SK-N-MC (cell line): ENCODE measurements at places on chromosomes 6 and 20.

DNA sequence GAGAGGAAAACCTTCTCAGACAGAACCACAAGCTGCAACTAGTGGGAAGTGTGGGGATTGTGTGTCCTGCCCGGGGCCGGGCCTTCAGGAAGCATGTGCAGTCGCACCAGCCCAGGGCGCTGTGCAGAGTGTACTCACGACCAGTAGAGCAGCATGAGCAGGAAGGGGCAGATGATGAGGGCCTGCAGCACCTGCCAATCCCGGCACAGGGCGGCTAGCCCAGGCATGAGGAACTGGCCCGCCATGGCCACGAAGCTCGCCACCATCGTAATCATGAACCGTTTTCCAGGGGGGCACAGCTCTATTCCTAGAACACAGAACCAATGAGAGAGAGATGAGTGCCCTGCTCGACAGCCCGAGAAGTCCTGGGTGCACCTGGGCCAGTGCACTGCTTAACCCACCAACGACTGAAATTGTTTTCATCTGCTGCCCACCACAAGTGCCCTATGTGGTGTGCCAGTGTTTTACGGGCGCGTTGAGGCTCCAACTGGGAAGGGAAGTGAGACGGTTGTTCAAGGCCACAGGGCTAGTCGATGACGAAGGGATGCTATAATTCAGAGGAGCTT is 65.0 kb downstream of the PSMG4 start:
- no peak for DNase-seq

GRCh38 chr20:47865451-47865850 is 80.2 kb upstream of the SULF2 start:
- DNase-seq: no peak

- no peak for DNase-seq
These were observed 27.7 kb downstream of the MDGA1 start for GRCh38 chr6:37669887-37670437.

DNA sequence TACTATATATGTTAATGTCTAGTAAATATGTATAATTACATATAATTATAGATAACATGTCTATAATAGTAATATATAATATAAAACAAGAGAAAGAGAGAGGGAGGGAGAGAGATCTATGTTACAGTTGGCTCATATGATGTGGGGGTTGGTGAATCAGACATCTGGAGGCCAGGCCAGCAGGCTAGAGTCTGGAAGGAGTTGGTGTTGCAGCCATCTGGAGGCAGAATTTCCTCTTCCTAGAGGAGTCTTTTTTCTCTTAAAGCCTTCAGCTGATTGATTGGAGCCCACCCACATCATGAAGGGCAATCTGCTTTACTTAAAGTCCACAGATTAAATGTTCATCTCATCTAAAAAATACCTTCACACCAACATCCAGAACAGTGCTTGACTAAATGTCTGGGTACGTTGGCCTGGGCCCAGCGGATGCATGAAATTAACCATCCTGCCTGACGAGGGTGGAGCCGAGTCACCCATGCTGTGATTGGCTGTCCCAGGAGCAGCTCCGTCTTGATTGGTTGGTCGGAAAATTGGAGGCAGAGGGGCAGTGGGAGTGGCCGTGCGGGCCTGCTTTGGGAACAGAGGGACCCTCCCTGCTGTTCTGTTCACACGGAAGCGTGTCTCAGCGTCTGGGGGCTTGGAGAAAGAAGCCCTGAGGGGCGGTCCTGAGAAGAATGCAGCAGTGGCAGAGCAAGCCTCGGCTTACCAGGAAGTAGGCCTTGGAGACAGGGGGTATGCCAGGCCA is 392.4 kb downstream of the QKI start:
- no peak for DNase-seq

- DNase-seq: no peak
These were observed 58.0 kb downstream of the ERMARD start for GRCh38 chr6:169809386-169809785.

GRCh38 chr20:3646651-3647050 is 16.5 kb downstream of the GFRA4 start:
- DNase-seq: no peak

- DNase-seq: no peak
These were observed 822 bp downstream of the RAB22A start for GRCh38 chr20:58310291-58310782.

GRCh38 chr20:63508072-63508768 is 9.3 kb upstream of the EEF1A2 start:
- no peak for DNase-seq

GRCh38 chr6:167576828-167577503 is 249.7 kb upstream of the AFDN start:
- no peak for DNase-seq

GRCh38 chr6:99349171-99350141 is at the start of gene FAXC:
Gene FAXC (minus strand): TSS chr6:99349674. CDS start chr6:99349372, 302 bp downstream.
- no peak for DNase-seq

DNA sequence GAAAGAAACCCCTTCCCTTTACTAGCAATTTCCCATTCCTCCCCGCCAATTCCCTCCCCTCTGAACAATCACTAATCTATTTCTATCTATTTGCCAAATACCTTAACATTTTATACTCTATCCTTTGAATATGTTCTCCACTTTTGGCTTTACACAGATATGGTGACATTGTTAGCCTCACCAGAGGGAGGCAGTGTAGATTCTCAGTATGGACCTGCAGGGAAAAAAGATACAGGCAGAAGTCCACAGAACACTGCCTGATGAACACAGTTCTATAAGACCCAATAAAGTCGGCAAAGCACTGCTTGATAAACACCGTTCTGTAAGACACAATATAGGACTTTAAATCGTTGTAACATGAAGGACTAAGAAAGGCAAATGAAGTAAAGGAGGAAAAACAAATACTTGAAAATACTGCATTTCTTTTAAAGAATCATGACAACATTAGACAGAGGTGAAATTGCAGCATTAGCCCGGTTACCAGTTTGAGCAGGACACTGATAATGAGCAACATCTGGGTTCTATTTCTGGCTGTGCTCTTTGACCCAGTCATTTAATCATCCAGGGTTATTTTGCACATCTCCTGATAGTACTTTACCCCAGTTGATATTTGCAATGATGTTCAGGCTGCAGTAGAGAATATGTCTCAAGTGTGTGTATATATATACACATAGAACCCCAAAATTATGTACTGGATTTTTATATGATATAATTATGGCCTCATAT is 296.8 kb downstream of the UTRN start:
- no peak for DNase-seq

DNA sequence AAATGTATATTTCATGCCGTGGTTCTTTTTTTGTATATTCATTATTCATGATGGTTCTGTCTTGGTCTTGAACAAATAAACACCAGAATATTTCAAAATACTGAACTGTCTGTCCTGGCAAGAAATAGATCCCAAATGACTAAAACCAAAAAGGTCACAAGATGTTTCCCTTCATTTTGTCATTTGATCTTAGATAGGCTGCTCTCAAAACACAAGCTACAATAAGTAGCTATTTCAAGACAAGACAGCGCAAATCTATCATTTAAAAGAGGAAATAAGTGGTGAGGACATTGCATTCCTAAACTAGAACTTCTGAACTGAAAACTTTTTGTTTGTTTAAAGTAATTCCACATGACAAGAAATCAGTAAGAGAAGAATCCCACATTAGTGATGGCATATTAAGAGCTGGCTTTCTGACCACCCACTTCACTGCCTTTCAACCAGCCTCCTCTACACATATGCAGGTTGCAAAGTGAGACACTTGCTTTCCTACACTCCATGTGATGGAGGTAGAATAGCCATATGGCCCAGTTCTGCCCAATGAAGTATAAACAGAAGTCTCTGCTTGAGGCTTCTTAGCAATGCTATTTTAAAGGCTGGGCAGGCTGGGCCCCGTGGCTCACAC is 54.4 kb upstream of the CCDC28A start:
- no peak for DNase-seq

GRCh38 chr6:139429580-139430145 is 55.2 kb upstream of the CITED2 start:
- DNase-seq: no peak

GRCh38 chr20:45935416-45936046 is 1.0 kb downstream of the PCIF1 start:
- DNase-seq: no peak

DNA sequence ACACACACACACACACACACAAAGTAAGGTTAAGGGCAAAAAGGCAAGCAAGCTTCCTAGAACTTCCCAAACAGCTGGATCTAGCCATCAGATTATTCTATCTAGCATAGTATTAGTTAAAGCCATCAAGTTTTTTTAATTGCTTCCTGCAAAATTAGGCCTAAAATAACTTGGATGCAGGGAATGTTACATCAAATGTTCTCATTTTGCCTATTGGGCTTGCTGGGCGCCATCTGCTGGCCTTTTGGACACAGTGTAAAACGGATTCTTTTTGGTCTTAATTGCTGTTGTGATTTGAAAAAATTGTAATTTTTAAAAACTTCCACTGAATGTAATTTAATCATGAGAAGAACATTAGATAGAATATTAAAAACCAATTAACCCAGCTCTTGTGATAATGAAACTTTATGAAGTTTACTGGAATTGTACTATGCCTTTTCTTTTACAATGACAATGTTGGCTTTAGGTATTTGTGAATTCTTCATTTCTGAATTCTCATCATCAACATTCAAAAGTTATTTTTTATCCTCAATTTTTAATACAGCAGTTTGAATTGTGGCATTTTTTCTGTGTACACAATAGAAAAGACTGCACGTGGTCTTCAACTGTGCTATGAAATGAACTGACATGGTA is 6.8 kb downstream of the MKKS start:
- DNase-seq: no peak

GRCh38 chr6:29964518-29964886 is 22.2 kb downstream of the HLA-A start:
- DNase-seq: no peak

- DNase-seq: no peak
These were observed 51.1 kb upstream of the TMEM170B start for GRCh38 chr6:11486486-11486885.

DNA sequence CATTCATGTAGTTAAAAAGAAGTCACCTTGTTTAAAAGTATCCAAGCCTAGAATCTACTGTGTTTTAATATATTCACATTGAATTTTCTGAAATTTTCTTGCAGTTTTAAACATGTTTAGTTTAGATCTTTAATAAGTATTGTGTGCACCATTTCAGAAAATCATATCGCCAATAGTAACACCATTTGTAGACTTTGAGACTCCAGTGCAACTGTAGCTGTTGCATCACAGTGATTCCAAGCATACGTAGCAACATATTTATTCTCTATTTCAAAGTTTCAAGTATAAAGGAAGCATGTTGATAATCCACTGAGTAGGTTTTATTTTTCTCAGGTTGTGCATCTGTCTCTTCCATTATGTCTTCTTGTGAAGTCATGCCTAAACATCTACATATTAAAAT is 46.4 kb downstream of the HMGN3 start:
- DNase-seq: no peak

DNA sequence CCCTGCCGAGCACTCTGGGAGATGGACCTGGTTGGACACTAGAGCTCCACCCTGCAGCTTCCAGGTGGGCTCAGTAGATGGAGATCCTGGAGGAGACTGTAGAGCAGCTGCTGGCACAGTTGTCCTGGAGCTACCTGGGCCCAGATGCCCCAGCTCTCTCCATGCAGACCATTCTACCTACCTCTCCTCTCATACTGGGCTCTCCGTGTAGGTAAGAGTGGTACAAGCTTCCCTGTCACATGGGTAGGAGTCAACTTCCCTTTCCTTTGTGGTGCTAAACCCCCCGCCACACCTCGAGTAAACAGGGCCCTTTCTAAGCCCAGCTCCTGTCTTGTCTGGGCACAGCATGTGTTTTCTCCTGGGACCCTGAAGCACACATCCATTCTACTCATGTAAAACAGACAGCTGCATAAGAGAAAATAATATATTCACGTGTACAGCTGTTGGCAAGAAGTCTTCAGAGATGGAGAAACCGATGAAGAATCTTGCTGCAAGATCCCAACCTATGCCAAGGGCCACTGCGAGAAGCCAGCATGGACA is 108.1 kb upstream of the DUSP22 start:
- DNase-seq: no peak

- no peak for DNase-seq
These were observed 58.5 kb downstream of the RBM38 start for GRCh38 chr20:57449398-57450354.

GRCh38 chr6:77487808-77488425 is 24.6 kb upstream of the HTR1B start:
- DNase-seq: no peak

DNA sequence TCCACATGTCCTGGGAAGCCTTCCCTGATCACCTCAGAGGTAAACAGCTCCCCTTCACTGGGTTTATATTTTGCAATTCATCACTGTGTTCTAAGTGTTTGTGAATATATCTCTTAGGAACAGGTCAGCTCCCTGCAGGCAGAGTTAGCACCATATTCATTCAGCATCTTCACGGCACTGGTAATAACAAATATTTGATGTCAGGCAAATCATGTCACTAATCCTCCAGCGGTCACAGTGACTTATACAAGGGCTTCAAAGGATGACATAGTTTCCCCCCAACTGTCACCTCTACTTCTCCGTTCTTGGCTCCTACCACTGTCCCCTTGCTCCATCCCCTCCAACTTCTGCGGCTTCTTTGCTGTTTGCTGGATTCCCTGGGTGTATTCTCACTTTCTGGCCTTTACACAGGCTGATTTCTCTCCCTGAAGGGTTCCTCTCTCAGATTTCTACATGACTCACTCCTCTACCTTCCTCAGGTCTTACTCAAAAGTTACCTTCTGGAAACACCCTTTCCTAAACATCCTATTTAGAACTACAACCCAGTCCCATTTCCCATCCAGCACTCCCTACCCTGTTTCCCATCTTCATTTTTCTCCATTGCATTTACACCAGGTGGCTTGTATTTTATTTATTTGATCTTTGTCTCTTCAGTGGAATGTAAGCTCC is 66.6 kb downstream of the NHLRC1 start:
- no peak for DNase-seq
